A549 (cell line): ENCODE measurements at places on chromosomes 7 and 10. TPM values are rescaled to one million over a fixed set of nuclear protein-coding genes. Genes with fewer than 3 reads are reported as not detected.

GRCh38 chr7:18855796-18856195 is 261.6 kb downstream of the TWIST1 start:
- DNase-seq: no peak

DNA sequence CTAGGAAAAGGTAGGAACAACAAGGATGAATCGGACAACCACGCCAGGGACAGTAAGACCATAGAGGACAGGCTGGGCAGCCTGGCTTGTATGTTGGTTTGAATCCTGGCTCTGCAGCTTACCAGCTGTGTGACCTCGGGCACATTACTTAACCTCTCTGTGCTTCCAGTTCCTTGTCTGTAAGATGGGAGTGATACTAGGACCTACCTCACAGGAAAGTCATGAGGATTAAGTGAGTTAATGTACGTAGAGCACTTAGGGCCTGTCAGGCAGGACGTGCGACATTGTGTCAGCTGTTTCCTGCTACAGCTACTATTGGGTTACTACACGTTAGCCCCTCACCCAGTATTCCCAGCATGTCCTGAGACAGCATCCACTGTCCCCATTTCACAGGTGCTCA is 32.1 kb downstream of the PLAC9 start:
- no peak for DNase-seq

Gene TEX47
- not detected in 3 replicates for polyA plus RNA-seq

- no peak for DNase-seq
Observed at GRCh38 chr10:38147686-38148085, 53.5 kb downstream of the ZNF37A start.

- DNase-seq: no peak
Observed at GRCh38 chr7:41762641-41763040, 59.8 kb upstream of the INHBA start.

DNA sequence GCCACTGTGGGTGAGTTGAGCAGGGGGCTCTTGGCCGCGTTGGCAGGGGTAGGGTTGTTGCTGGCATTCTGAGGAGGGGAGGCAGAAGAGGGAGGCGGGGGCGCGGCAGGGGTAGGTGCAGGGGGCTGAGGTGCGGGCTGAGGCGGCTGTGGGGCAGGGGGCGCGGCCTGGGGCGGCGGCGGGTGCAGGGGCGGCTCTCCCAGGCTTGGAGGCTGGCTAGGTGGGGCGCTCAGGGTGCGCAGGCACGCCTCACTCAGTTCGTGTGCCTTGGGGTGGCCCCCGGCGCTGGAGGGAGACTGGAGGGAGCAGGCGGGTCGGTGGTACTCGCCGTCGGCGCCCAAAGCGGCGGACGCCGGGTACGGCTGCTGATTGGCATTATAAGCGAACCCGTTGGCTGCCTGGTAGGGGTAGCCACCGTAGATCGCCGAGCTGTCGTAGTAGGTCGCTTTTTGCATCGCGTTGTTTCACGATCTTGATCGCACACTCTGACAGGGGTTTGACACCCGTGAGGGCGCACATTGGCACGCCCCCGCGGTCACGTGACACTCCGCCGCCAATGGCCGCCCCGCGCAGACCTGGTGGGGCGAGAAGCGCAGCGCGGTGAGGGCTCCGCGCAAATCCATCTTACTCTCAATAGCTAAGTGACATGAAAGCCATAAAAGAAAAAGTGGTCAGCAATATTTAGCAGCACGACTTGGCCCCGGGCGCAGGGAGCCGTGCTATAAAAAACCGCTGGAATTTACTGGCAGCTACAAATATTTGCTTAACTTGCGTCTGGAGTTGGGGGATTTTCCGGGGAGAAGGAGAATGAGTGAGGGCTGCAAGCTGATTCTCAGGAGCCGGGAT is 7.9 kb upstream of the HOXA2 start:
- no peak for DNase-seq
